Caudate nucleus (tissue), 63 donors: ENCODE measurements at places on chromosomes 7 and 10.

- no peak for DNase-seq
Observed at GRCh38 chr7:21639206-21639868, 96.5 kb downstream of the DNAH11 start.

- no peak for DNase-seq
Observed at GRCh38 chr10:50937230-50937907, 51.9 kb upstream of the A1CF start.

DNA sequence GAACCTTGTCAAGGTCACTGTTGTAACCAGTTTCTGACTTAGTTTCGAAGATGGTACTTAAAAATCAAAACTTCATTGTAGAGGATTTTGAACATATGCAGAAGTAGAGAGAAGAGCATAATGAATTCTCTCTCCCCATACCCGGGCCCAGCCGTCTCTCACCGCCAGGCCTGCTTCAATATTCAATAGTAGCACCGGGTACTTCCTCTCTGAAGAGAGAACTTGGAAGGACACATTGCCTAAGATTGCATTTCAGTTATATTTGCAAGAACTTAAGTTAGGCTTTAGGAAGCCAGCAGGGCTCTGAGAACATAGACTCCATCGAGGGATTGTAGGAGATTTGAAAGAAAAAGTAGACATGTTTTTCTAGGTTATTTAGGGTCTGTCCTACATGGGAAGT, 19.1 kb downstream of the LMTK2 start:
- no peak for DNase-seq

GRCh38 chr7:131250331-131250730, 77.3 kb upstream of the MKLN1 start:
- DNase-seq = no peak

DNA sequence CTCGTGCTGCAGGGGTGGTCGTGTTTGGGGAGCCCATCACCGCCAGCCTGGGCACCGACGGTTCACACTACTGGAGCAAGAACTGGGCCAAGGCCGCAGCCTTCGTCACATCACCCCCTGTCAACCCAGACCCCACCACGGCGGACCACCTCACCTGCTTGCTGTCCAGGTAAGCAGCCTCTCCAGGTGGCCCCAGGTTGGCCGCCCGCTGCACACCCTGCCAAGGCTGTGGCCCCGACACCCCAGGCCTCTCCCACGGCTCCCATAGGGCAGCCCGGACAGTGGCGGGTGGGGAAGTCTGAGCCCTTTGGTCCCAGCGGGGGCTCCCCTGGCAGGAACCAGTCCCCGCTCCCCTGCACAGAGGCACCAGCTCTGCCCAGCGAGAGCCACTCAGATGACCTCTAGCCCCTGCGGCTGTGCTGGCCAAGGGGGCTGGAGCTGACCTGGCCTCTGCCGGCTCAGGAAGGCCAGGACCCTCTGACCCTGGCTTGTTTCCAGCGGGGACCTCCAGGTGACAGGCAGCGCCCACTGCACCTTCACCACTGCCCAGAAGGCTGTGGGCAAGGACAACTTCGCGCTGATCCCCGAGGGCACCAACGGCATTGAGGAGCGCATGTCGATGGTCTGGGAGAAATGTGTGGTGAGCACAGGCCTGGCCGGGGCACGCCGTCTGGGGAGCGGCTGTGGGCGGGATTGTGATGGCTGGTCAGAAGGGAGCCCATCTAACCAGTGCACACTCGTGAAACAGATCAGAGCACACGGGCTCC, 13.8 kb downstream of the DPYSL4 start:
- DNase-seq = no peak

GRCh38 chr7:143252006-143252405, 11.2 kb upstream of the GSTK1 start:
- DNase-seq = no peak

DNA sequence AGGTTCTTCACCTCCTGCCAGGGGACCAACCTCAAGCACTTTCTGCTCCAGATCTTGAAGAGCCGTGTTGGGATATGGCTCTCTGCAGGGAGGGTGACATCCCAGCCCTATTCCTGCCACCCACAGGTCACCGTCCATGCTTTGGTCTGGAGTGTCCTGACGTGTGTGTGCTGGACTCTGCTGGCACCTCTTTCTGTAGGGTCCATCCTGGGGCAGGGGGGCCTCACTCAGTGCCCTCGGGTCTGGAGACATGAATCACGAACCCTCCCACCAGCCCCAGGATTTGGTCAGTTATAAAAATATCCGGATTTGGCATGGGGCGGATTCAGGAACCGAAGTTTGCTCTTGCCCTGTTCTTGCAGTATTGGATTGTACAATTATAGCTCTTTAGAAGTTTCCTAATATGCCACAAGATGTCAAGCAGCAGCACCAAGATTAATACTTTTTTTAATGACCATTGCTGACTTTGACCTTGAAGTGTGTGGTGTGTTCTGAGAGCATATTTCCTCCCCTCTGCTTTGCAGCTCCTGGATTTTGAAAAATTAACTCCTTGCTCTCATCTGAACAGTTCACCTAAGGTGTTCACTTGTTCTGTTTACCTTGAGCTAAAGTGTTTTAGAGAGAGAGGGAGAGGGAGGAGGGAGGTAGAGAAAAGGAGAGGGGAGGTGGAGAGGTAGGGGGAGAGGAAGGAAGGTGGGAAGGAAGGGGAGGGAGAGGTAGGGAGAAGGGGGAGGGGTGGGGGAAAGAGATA, 95.4 kb upstream of the SHH start:
- no peak for DNase-seq

- no peak for DNase-seq
Observed at GRCh38 chr10:28535846-28536245, 2.9 kb downstream of the WAC start.

DNA sequence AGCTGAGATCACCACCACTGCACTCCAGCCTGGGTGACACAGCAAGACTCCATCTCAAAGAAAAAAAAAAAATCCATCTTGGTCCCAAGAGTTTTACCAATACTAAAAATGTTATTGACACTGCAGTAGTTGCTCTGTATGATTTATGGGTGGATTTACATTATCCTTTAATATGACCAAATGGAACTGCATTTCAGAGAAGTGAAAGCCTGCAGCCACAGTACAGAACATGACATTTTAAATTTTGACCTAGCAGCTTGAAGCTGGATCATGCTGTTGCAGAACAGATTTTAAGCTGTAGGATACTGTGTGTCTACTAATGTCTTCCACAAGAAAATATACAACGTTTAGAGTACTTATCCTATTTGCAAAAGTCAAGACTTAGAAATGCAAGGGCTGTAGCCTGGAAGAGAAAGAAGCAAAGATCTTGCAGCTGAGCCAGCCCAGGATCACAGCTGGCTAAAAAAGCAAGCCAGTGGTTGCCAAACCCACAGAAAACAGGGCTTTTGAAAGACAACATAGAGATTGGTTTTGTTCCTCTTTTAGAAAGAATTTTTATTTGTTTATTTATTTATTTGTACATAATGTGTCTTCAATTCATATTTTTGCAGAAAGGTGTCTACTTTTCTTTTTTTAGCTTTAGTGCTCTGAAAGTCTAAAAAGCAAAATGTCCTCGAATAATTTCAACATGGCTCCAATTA, 55.2 kb upstream of the WNT16 start:
- no peak for DNase-seq

- DNase-seq = no peak
Observed at GRCh38 chr10:110650265-110650668, 6.1 kb downstream of the RBM20 start.

GRCh38 chr7:134422008-134422407, 36.9 kb downstream of the AKR1B1 start:
- no peak for DNase-seq

DNA sequence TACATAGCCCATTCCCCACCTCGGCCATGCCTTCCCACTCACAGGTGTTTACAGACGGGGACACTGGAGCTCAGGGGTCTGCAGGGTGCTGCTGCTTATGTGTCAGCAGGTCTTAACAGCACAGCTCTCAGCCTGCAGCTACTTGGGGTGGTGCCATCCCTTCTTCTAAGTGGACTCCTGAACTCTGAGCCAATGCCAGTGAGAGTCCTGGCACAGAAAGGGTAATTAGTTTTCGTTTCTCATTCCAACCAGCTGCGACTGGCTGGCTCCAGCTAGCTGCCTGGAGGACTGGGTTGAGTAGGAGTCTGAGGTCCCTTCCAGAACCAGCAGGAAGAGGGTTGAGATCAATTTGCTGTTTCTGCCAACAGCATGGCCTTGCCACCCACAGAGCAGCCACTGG, 88.3 kb upstream of the AGK start:
- DNase-seq = no peak

GRCh38 chr7:1156782-1157535, 3.0 kb downstream of the ZFAND2A start:
- no peak for DNase-seq

GRCh38 chr10:68594405-68594804, 34.3 kb downstream of the TET1 start:
- DNase-seq = no peak

- DNase-seq = no peak
Observed at GRCh38 chr7:120628251-120628650, 229.7 kb downstream of the TSPAN12 start.

DNA sequence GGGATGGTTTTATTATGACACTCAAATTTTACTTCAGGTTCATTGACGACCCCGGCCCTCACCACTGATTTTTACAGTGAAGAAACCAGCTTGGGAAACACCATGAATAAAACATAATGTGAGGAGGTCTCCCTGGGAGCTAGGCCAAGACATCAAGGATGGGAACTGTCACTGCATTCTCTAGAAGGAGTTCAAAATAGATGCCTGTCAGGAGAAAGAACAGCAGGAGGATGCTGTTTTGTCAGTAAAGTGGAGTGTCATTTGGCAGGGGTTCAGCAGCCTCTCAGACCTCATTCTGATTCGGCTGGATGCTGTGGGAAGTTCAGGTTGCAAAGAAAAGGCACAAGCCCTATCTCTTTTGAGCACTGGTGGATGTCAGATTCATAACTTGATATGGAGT, 360.3 kb upstream of the C7orf33 start:
- DNase-seq = peak; percentile 41

GRCh38 chr7:38481401-38481800, 149.8 kb downstream of the AMPH start:
- DNase-seq = no peak

DNA sequence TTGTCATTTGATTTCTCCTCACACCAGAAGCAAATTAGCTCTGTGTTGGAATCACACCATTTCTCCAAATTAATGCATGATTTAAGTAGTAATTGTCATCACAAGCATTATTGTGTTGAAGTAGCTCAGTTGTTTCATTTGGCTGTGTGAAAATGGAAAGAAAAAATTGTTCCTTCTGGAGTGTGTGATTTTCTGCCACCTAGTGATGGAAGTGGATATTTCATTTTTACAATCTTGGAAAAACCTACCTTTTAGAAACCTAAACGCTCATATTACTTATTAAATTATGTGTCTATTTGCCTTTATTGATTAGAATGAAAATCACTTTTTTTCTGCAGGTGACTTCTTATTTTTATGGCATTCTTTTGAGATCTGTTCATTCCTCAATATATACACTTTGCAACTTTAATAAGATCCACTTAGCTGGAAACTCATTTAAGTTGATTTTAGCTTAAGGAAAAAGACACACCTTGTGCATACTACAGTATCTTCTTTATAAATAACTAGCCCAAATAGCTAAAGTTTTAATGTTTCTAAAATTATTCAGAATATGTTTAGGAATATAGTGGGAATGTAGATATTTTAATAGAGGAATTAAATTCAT, 50.0 kb downstream of the SRI start:
- DNase-seq = no peak

- no peak for DNase-seq
Observed at GRCh38 chr7:13639396-13639795, 350.1 kb downstream of the ETV1 start.

- DNase-seq = no peak
Observed at GRCh38 chr10:33279811-33280602, 54.5 kb downstream of the NRP1 start.

- no peak for DNase-seq
Observed at GRCh38 chr10:110657973-110658691, 14.0 kb downstream of the RBM20 start.

DNA sequence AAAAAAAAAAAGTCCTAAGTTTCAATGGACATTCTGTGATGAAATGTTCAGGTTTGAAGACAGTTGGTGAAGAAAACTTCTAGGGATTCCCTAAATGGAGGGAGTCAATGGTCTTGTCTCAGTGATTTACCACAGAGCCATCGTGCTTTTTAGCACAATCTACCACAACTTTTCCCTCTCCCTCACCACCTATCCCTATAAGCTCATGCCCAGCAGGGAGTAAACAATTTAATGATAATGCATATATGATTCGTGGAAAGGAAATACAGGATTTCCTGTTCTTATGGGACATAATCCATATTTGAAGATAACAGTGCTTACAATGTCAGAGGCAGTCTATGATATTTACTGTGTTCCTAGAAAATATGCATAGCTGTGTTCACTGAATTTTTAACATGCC, 38.4 kb upstream of the CD36 start:
- no peak for DNase-seq

- DNase-seq = no peak
Observed at GRCh38 chr10:340646-341045, 205.4 kb downstream of the ZMYND11 start.

DNA sequence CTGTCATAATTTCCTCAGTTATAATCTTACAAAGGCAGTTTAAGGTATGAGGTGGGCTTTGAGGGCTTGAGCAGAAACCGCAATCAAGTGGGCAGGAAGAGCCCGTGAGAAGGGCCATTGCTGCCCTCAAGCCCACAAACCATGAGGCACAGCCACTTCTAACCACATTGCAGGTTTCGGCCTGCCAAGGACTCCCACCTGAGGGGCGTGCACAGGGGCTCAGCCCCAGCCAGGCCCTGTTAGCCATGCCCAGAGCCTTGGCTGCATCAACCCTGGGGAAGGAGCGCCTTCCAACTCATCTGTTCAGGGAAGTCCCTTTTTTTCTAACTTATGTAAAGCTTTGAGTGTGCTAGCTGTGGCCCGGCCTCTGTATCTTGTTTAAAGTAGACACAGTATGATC, 5.9 kb upstream of the FFAR4 start:
- DNase-seq = no peak

DNA sequence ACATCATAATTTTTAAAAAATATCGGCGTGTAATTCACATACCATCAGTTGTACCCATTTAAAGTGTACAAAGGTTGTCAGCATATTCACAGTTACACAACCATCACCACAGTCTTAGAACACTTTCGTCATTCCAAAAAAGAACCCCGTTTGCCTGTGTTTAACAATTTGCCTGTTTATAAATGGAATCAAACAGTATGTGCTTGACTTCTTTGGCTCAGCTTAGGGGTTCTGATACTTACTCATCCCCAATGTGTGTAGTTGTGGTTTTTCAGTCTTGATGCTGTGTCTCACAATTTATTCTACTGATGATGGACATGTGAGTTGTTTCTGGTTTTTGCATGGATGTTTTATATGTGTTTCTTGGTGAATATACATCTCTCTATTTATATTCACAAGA, 50.0 kb downstream of the PRPF18 start:
- DNase-seq = no peak

DNA sequence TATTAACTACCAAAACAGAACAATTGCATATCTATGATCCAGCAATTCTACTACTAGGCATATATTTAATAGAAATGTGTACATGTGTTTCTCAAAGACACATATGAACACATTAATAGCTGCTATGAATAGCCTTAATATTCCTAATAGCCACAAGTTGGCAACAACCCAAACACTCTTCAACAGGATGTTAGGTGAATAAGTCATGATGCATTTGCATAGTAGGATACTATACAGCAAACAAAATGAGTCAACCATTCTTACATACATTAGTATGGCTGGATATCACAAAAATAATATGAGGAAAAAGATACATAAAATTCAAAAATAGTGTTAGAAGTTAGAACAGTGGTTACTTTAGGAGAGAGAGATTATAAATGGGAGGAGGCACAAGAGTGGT, 26.8 kb upstream of the ZNF746 start:
- no peak for DNase-seq
